ELR (cell line): ENCODE measurements at places on chromosomes 3 and 15.

- peak; percentile 91 for DNase-seq
Measured at GRCh38 chr3:164465172-164465571, 613.1 kb downstream of the SI start.

GRCh38 chr3:25478211-25478757 is 50.2 kb downstream of the RARB start:
- no peak for DNase-seq

GRCh38 chr3:193788189-193788991 is 195.4 kb downstream of the OPA1 start:
- DNase-seq: peak; percentile 66

DNA sequence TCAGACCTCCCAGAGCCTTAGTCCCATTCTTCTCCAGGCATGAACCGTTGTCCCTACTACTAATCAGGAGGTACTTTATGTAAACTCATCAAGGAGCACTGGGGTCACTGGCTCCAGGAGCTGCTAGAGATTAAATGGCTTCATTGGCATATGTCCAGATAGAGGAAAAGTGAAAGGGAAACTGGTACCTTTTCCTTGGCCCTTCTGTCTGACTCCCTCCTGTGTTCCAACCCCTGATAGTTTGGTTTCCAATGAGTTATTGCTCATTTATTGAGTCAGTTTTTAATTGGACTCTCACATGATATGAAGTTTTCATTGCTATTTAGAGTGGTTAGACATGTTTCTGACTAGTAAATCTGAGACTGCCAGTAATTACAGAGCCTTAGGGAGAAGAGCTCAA is 130.5 kb upstream of the BFSP2 start:
- peak; percentile 17 for DNase-seq

DNA sequence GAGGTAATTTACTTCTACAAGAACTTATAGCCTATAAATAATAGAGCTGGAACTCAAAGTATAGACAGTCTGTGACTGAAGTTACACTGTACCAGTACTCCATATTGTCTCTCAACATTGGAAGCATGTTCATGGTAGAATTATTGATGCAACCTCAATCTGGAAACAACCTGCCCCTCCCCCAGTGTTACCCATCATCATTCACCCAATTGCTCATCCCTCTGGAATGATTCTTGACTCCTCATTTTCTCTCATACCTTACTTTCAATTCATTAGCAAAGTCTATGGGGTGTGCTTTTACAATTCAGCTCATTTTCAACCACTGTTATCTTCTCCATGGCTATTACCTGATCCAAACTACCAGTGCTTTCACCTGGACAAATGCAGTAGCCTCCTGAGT is 151.7 kb downstream of the CPNE4 start:
- peak; percentile 32 for DNase-seq

DNA sequence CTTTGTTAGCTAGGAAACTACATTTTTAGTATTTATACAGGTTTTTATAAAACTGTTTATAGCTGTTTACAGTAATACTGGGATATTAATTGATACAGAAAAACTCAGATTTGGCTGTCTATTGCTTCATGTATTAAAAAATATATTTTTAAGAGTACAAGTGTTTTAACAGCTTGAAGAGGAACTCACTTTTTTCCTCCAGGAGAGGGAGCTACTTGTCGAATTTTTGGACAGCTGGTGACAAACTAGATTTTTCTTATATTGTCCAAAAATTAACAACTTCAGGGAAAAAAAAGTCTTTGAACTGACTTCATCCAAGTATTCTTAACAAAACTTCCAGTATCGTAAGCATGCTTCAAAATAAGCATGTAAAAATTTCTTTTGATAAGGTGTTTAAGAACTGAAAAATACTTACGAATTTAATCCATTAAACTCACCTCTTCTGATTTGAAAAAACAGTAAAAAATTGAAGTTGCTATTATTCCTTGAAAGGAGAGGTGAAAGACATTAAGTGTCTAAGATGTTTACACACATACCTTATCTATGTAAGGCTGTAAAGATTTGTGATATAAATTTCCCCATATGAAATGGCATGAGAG is 4.0 kb downstream of the DIPK2A start:
- DNase-seq: peak; percentile 80

- no peak for DNase-seq
Measured at GRCh38 chr3:191627064-191627463, 166.1 kb downstream of the PYDC2 start.

DNA sequence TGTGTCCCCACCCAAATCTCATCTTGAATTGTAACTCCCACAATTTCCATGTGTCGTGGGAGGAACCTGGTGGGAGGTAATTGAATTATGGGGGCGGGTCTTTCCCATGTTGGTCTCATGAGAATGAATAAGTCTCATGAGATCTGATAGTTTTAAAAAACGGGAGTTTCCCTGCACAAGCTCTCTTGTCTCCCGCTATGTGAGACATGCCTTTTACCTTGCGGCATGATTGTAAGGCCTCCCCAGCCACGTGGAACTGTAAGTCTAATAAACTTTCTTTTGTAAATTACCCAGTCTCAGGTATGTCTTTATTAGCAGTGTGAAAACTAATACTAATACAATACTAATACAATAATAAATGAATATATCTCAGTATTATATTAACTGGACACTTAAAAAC is 9.9 kb upstream of the YEATS2 start:
- DNase-seq: no peak

DNA sequence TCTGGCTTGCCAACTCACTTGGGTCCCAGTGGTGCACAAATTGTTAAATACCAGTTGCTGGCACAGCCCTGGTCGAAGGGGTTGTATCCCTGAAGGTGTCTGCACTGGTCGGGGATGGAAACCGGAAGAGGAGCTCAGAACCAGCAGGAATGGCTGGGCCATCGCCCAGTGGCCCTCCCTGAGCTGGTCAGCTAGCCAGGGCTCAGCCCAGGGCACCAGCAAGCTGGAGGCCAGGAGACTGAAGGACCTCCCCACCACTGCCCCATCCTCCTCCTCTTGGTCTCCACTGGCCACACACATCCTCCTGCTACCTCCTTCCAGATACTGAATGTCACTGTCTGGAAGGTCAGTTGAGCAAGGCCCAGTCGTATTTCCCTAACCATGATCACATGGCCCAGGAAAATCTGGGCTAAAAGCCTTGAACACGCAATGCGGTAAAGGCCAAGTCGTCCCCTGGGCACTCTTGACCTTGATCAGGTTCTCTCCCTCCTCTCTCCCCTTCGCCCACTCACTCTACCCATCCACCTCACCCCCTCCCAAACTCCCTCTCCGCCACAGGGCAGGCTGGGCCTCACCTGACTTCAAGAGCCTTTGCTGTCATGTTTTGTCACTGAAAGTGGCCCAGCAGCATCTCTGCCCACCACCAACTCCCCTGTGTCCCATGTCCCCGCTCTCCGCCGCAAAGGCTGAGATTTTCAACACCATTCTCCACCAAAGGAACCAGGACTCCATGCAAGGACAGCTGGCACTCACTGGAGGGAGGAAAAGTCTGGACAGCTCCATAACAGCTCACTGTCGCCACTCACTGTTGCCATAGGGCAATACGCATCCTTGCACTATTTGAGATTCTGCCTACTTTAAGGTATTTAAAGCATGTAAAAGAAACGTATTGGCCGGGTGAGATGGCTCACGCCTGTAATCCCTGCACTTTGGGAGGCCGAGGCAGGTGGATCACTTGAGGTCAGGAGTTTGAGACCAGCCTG is 12.1 kb downstream of the ZDHHC19 start:
- peak; percentile 48 for DNase-seq

DNA sequence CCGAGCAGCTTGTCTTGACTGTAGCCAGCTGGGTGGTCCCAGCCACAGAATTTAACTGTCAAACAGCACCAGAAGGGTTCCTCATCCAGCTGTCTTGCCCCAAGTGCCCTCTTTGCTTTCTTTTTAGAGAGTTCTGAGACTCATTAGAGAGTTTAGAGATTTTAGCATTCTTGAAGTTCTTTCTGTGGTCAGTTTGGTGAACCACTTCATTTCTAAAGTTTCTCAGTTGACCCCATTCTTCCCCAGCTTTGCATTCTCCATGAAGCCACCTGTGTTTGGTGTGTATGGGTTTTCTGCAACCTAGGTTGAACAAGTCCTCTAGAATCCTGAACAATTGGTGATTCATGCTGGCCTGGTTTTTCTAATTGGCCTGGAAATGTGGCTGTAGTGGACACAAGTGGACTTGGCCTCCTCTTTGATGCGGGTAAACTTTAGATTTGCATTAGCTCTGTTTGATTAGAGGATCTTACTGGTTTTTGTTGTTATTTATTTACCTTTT is 33.7 kb downstream of the FLNB start:
- DNase-seq: peak; percentile 71

DNA sequence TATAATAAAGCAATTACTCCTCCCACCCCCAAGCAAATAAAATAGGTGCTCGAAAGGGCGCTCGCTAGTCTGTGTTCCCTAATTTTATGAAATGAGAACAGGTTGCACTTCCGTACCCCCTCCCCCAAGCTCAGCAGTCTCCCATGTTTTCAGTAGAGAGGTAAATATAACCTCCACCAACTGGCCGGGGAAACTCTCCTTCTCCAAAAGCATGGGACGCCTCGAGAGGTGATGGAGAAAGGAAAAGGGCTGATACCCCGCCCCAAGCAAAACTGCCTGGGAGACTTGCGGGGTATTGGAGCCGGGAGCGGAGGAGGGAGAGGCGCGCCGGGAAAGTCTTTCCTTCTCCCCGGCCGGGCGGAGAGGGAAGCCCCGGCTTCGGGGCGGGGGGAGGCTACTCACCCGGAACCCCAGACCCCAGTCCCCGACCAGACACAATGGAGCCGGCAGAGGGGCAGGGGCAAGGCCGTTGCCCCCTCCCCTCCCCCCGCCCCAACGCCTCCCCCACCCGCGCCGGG is 605 bp downstream of the DCUN1D1 start:
- DNase-seq: peak; percentile 47

- DNase-seq: no peak
Measured at GRCh38 chr15:85584872-85585271, 204.5 kb downstream of the AKAP13 start.

DNA sequence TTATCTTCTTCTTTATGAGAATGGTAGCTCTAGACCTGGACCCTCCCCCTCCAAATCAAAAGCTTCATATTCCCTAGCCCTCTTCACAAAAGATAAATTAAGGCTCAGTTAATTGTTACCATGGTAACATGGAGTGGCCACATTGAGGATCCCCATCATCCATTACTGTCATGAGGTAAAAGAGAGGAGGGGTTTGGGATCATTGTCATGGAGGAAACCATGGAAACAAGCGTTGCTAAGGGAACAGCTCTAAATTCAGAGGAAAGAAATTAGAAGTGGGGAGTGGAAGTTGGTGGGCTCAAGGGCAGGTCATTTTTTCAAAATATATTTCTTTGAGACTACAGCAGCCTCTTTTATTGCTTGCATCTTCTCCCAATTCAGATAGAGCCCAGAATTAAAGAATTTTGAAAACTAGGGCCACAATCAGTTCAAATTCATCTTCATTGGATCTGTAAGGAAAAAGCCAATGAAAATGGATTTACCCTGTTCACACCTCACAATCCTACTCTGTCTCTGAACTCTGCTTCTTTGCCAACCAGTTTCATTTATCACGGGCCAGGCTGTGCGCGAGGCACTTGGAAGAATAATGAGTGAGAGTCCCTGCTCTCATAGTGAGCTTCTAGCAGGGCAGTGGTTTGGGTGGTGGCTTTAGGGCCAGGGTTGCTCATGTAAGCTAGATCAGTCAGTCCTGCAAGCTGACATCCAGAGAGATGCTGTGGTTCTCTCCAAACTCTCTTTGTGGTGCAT is 11.6 kb upstream of the AEN start:
- no peak for DNase-seq

DNA sequence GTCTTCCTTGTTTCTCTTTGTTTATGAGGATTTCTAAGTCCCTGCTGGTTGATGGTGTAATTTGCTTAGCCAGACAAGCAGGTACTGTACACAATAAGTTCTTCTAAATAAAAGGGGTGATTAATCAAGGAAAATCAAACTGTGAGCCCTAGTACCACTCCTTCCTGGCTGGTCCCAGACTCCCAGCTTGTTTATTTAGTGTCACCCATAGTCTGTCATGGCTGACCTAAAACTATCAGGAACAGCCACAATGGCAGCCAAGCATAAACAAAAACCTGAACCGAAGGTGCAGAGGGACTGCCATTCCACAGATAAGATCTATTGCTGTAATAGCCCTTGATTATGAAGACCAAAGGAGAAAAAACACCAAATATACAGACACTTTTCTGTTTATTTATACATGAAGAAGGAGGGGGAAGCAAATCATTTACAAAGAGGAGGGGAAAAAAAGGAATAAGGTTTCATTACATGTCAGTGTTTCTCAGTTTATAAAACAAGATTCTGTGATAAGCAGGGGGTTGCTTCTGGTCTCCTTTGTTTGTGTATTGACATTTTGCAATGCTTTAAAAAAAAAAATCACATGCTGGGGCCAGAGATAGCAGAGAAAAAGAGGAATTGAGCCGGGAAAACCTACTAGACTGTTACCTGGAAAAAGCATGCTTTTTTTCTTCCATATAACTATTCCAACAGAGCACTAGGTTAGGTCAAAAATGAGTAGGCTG is 182.4 kb upstream of the DPH6 start:
- no peak for DNase-seq

GRCh38 chr3:119600732-119601131 is 3.0 kb downstream of the PLA1A start:
- peak; percentile 25 for DNase-seq

DNA sequence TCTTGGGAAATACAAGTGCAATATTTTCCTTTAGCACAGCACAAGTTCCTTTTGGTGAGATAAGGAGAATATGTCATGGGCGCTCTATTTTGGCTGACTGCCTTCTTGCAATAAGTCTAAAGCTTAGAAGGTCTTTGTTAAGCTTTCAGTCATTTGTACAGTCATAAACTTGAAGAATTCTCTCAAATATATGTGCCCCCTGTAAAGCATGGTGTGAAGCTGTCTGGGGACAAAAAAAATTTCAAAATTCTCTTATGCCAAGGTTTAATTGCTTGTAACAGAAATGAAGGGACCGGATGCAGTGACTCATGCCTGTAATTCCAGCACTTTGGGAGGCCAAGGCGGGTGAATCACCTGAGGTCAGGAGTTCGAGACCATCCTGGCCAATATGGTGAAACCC is 21.7 kb upstream of the ARID3B start:
- peak; percentile 46 for DNase-seq

- DNase-seq: peak; percentile 94
Measured at GRCh38 chr15:52100807-52101442, 11.7 kb downstream of the BCL2L10 start.

- DNase-seq: no peak
Measured at GRCh38 chr3:100545371-100545770, 53.0 kb downstream of the TMEM45A start.

DNA sequence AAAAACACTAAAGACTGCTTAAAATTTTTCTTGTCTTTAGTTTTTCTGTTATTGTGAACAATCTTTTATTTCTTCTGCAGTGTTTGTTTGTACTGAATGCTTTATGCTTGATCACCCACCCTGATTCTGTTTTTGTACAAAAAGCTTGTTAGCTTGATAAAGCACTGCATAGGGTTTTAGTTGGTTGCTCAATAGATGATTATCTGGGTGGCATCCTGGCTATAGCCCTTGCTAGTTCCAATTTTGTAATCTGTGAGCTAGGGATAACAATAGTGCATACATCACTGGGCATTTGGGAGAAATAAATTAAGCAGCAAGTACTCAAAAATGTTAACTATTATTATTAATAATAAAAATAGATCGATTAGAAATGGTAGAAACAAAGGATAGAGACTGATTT is 102.3 kb downstream of the ZPLD1 start:
- DNase-seq: no peak
